ENCODE measurements at places on chromosomes 1 and 21.

GRCh38 chr21:46393941-46394594 is 64.6 kb upstream of the DIP2A start:
- peak; percentile 46 for DNase-seq

- no peak for DNase-seq
These were observed 32.0 kb upstream of the PSEN2 start for GRCh38 chr1:226838456-226838855.

- DNase-seq = no peak
These were observed 259.1 kb downstream of the DSCAM start for GRCh38 chr21:40587736-40588346.

- no peak for DNase-seq
These were observed 59.1 kb downstream of the DISP3 start for GRCh38 chr1:11537854-11538591.

DNA sequence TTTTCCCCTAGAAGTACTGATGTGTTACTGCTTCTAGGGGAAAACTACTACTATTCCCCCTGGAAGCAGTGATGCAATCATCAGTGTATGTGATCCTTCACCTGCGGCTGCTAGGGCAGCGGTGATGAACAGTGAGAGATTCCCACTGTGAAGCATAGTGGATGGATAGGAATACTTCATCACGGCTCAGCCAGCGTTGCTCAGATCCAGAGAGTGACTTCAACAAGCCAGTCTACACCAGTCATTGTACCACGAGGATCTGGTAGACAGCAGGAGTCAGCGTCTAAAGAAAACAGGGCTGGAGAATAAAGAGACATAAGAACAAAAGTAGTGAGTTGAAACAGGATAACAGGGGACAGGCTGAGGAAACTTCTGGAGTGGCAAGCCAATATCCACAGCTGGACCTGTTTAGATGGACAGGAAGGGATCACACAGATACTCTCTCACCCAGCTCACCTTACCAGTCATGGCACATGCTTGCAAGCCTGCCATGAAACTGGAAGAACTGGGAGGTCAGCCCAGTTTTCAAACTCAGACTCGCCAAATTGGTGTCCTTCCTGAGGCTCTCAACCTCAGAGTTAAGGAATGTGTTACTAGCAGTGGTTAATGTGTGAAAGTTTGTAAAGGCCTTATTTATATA is 42.4 kb upstream of the LRRC52 start:
- no peak for DNase-seq

DNA sequence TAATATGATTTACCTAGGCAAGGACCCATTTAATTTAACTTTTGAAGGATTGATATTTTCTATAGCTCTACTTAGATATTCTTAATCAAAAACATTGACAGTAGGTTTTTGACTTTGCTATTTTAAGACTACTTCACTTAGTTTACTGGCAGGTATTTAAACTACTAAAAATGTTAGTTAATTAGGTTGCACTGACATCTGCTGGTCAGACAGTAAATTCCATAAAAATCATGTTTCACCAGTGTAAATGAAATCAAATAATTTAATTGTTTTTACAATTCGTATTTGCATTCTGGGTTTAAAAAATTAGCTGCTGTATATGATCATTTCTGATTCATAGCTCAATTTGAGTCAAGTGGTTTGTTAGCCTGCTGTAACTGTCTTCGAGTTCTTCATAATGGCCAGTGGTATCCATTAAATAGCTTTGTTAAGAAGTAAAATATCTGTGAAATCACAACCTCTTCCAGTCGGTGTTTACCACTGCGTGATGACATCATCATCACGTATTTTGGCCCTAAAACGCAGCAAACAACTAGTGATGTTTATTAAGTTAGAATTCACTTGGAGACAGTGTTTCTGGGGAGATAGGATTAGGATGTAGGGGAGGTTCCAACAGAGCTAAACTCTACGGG is 26.2 kb downstream of the EXTL2 start:
- no peak for DNase-seq

Data from NCI-H2107 (cell line).